ENCODE measurements at places on chromosomes 11 and 22.

GRCh38 chr11:119787074-119787461 lies 58.1 kb upstream of the NECTIN1 start:
- DNase-seq: no peak

GRCh38 chr11:80443177-80443576 lies 1002.3 kb upstream of the TENM4 start:
- no peak for DNase-seq

DNA sequence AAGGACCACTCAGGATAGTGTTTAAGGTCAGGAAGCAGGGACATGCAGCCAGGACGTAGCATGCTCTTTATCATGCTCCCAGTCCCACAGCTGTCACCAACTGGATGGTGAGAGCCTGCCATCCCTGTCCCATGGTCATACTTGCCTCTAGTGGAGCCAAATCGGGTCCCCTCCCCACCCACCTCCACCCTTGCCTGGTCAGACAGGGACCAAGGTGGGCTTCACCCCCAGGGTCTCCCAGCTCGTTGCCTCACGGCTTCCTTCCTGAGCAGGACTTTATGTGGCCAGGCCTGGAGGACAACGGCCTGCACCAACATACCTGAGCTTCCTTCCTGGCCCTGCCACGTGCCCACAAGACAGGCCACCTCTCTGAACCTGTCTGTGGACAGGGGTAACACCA lies 19.8 kb downstream of the A4GALT start:
- DNase-seq: no peak

GRCh38 chr22:38849811-38850210 lies 6.0 kb upstream of the NPTXR start:
- DNase-seq: no peak

DNA sequence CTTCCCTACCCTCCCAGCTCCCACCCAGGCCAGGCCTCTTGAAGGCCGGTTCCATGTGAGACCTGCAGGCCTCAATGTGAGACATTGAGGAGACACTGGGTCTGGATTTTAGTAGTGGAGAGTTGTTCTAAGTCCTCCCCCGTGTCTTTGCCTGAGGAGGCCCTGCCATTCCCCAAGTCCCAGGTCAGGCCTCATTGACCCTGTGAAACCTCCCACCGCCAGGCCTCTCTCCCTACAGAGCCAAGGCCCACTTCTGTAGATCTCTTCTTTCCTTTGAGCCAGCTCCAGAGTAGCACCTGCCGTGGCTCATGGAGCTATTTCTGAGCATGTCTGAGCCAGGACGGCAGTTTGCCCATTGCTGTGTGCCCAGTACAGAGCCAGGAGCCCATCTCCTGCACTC lies 1419.6 kb downstream of the TBC1D22A start:
- no peak for DNase-seq

- peak; percentile 85 for DNase-seq
These were observed 65.1 kb downstream of the ETS1 start for GRCh38 chr11:128522055-128522942.

DNA sequence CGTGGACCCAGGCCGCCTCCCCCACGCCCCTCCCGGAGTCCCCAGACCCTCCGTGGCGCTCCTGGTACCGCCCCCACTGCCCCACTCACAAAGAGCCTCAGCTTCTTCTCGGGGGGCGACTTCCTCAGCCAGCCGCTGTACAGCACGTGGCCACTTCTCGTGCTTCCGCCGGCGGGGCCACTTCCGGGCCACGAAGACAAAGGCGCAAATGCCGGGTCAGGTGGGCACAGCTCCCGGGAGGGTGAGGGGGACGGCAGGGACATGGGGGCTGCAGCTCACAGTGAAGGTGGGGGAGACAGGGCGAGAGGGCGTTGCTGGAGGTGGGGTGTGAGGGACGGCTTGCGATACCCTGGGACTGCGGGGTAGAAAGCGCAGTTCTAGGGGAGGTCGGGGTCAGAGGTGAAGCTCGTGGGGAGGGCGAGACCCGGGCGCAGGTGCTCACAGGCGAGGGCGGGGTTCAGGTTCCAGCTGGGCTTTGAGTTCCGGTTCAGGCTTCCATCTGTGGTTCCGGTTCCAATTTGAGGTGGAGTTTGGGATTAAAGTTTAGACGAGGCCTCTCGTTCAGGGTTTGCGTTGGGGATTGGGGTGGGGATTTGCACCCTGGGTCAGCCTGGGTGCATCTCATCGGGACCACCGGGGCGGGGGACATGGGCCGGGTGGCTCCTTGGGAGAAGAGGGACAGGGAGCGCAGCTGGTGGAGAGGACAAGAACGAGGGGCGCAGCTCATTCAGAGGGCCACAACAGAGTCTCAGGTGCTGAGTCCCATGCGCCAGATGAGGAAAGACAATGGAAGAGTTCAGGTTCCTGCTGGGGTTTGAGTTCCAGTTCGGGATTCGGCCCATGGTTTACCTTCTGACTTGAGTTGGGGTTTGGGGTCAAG lies at the start of gene GAB4:
Gene GAB4 (minus strand): TSS at position 371 of the 880 bp plus-strand sequence. CDS start 108 bp downstream, at position 263.
- DNase-seq: no peak

GRCh38 chr11:100957499-100957898 lies 172.1 kb downstream of the PGR start:
- no peak for DNase-seq
